ENCODE measurements at places on chromosomes 16 and 17. TPM values are rescaled to one million over a fixed set of nuclear protein-coding genes. Genes with fewer than 3 reads are reported as not detected.

The XYLT1 gene
- 0.21 TPM for total RNA-seq

The SLC9A5 gene
- total RNA-seq: 0.72 TPM

The HELZ gene
- 41.9 TPM for total RNA-seq

The CCDC40 gene
- 0.43 TPM for total RNA-seq

The ALOX12 gene
- 0.24 TPM for total RNA-seq

The CHP2 gene
- 1.3 TPM for total RNA-seq

The OR1A1 gene
- total RNA-seq: not detected

The NOG gene
- total RNA-seq: 10.4 TPM

The MT1A gene
- total RNA-seq: not detected

The KRTAP3-2 gene
- total RNA-seq: not detected

The CCL22 gene
- total RNA-seq: not detected

The MILR1 gene
- 1.2 TPM for total RNA-seq

The BIRC5 gene
- total RNA-seq: 4.8 TPM

The STH gene
- not detected for total RNA-seq

The SALL1 gene
- 0.48 TPM for total RNA-seq

The GUCY2D gene
- not detected for total RNA-seq

The MYO1D gene
- 42.7 TPM for total RNA-seq

The KIF1C gene
- total RNA-seq: 103 TPM

The TSNAXIP1 gene
- total RNA-seq: not detected

The USP43 gene
- 17.6 TPM for total RNA-seq

The ANKRD40 gene
- total RNA-seq: 24.8 TPM

The ENPP7 gene
- total RNA-seq: not detected

The SLFN11 gene
- 9.6 TPM for total RNA-seq

The KRT9 gene
- not detected for total RNA-seq

The WSB1 gene
- total RNA-seq: 269 TPM

The QRICH2 gene
- total RNA-seq: 4.1 TPM

The TAOK2 gene
- 25.2 TPM for total RNA-seq

The RND2 gene
- total RNA-seq: not detected

The JMJD6 gene
- 28.7 TPM for total RNA-seq

The MRC2 gene
- total RNA-seq: 54.7 TPM

The KRTAP17-1 gene
- not detected for total RNA-seq

The VAC14 gene
- 16.0 TPM for total RNA-seq

The SCO1 gene
- total RNA-seq: 28.3 TPM

The TUBB3 gene
- 7.0 TPM for total RNA-seq

The SPNS3 gene
- total RNA-seq: not detected

The PRSS21 gene
- total RNA-seq: 5.8 TPM

The PSMC3IP gene
- total RNA-seq: 1.9 TPM

The METTL9 gene
- 236 TPM for total RNA-seq

The SLFN14 gene
- total RNA-seq: not detected

The B4GALNT2 gene
- total RNA-seq: 1.3 TPM

The SPIRE2 gene
- 2.4 TPM for total RNA-seq

The C17orf113 gene
- total RNA-seq: 0.48 TPM

The TRIM72 gene
- not detected for total RNA-seq

The SMIM5 gene
- total RNA-seq: 2.1 TPM

The ADORA2B gene
- total RNA-seq: 34.7 TPM

The CBLN1 gene
- total RNA-seq: not detected

The MARCHF10 gene
- under 0.01 TPM for total RNA-seq

The COG7 gene
- 8.7 TPM for total RNA-seq

The NOS2 gene
- total RNA-seq: not detected

The PRKAR1A gene
- total RNA-seq: 251 TPM

The SOX8 gene
- total RNA-seq: not detected

The CARHSP1 gene
- 65.6 TPM for total RNA-seq

The SLC12A3 gene
- total RNA-seq: 0.96 TPM

The WNT9B gene
- not detected for total RNA-seq
